ENCODE measurements at places on chromosomes 3 and 15.
A peak's percentile ranks its signal among the peaks of the same experiment; 100 is the strongest.

DNA sequence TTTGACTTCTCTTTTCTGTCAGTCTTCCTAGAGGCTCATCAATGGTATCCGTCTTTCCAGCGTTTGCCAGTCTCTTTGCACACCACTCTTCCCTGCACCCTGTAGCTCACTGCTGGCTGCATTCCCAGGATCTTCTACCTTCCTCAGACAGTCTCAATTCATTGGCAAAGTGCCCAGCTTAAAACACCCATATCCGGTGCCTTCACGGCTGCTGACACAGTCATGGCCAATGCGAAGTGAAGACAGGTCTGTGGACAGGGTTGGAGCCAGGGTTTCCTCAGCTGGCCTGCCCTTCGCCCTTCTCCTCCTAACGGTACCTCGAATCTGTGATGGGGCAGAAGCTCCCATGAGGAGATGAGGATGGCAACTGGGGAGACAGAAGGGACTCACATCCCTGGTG lies 36.1 kb downstream of the PTH1R start:
- DNase-seq: no peak

GRCh38 chr3:193014902-193015301 lies 97.2 kb upstream of the MB21D2 start:
- DNase-seq: no peak

GRCh38 chr15:41905036-41905793 lies 11.4 kb upstream of the SPTBN5 start:
- DNase-seq: no peak

- peak; percentile 78 for DNase-seq
Measured at GRCh38 chr15:55846116-55846707, 103.3 kb upstream of the PRTG start.

GRCh38 chr3:187626581-187626980 lies 43.6 kb downstream of the SST start:
- peak; percentile 4 for DNase-seq

- DNase-seq: no peak
Measured at GRCh38 chr15:90046911-90047392, 45.8 kb downstream of the ZNF710 start.
